WERI-Rb-1 (cell line): ENCODE measurements at places on chromosomes 12 and 14.

GRCh38 chr12:58489394-58489793, 430.9 kb downstream of the LRIG3 start:
- no peak for DNase-seq

- DNase-seq = no peak
Observed at GRCh38 chr12:1474041-1474573, 120.3 kb downstream of the FBXL14 start.

DNA sequence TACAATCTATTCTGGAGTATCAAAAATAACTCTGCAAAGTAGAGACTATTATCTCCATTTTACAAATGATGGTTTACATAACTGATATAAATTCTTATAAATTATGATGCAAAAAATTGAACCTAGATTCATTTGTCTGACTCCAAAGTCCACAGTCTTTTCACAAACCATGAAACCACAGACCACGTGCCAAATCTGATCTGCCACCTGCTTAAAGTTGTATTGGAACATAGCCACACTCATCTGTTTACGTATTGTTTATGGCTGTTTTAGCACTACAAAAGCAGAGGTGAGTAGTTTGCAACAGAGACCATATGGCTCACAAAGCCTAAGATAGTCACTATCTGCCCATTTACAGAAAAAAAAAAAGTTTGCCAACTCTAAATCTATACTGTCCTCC, 105.3 kb downstream of the KCNH5 start:
- no peak for DNase-seq

DNA sequence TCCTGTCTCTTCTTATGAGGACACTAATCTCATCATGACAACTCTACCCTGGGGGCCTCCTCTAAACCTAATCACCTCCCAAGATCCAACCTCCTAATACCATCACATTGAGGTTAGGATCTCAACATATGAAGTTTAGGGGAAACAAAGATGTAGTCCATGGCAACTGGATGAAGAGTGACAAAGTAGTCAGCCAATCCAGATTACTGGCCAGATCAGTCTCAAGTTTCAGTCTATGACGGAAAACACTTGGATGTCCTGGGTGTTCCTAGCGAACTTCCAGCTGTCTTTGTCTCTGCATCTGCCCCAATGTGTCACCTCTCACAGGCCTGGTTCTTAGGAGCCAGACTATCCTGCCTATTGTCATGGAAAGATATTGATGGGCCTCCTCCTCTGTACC, 630.8 kb downstream of the AACS start:
- DNase-seq = no peak

DNA sequence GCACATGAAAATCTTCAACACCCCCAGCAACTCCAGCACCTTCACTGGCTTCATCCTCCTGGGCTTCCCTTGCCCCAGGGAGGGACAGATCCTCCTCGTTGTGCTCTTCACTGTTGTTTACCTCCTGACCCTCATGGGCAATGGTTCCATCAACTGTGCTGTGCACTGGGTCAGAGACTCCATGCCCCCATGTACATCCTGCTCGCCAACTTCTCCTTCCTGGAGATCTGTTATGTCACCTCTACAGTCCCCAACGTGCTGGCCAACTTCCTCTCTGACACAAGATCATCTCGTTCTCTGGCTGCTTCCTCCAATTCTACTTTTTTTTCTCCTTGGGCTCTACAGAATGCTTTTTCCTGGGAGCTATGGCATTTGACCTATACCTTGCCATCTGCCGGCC, 11.5 kb upstream of the OR11G2 start:
- DNase-seq = no peak

GRCh38 chr12:123036466-123037285, 56.2 kb downstream of the ARL6IP4 start:
- DNase-seq = no peak

DNA sequence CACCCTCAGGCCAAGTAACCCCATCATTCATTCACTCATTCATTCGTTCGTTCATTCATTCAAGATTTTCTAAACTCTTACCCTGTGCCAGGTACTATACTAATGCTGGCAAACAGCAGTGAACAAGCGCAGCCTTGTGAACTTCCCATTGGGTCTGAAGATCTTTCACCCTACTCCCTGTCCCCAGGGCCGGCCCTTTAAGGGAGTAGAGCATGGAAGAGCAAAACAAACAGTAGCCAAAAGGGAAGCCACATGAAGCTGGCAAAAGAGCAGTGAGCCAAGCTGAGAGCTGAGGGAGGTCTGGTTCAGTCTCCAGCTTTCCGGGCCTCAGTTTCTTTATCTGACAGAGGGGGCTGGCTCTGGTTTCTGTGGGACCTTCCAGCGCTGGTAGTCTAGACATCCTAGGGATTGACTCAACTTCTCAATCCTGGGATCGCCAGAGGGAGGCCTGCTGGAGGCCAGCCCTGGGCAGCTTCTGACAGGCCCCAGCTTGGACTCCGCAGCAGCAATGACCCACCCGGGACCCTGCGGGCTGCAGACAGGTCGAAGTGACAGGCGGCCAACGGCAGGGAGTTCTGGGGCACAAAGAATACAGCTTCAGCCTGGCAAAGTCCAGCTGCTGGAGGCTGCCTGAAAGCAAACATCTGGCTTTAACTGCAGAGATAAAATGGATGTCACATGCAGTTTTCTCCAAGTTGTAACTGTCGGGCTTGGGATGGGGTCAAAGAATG, 27.1 kb downstream of the ACTN1 start:
- no peak for DNase-seq

- DNase-seq = no peak
Observed at GRCh38 chr14:95040708-95041476, 116.4 kb downstream of the DICER1 start.

DNA sequence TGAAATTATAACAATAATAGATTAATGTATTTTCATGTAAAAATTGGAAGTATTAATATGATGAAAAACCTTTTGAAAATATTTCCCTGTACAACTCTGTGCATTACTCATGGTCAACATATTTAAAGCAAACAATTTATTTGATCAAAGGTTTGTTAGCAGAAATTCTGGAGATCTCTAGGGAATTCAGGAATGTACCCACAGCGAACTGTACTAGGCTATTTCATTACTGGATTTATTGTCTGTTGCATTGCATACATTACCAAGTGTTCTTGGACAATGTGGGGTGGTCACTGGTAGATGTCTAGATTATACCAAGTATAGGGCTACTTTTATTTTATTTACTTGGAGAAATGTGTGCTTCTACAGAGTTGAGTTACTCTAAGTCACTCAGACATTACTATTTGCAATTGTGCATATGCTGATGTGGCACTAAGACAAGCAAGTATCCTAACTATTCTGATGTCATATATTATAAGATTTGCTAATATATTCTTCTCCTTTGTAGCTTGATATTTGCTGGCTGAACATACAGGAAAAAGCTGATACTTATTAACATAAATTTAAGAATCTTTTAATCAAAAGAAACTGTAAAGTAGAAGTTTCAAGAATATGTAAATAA, 323.3 kb downstream of the CCER1 start:
- DNase-seq = no peak

GRCh38 chr14:34184126-34184525, 233.3 kb upstream of the EGLN3 start:
- no peak for DNase-seq

DNA sequence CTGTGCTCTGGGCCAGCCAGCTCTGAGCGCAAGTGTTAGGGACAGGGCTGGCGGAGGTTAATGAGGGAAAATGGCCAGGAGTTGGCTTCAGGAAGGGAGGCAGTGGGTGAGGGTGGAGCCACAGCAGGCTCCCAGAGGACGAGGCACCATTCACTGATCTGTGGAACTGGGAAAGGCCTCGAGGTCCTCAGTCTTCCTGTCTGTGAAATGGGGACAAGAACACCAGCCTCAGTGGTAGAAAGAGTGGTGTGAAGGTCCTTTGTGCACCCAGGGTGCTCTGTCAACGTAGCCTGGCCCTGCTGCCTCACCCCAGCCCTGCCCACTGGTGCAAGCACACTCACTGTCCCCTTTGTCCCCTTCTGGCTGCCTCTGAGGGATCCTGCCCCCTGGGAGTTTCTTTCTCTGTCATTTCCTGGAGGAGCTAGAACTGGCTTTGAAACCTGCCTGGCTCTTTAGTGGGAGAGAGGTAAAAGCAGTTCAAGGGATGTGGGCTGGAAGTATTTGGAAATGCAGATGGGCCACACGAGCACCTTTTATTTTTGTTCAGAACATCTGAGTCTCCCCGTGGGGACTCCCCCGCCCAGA, 25.0 kb downstream of the SYNDIG1L start:
- DNase-seq = no peak

DNA sequence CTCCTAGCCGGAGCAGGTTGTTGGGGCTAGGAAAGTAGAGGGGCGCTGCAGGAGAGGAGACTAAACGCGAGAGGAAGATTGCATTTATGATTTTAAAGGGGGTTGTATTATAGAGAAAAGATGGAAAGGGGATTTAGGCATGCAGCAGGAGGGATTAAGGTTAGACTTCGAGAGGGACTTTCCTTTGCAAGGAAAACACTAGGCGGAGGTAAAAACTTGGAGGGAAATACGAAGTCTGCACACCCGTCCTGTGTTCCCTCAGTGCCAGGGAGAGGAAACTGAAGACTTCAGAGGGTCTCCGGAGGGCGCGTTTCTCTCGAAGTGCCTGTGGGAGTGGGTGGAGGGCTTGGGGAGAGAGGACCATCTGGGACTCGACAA, 420 bp upstream of the PPP1R1A start:
- DNase-seq = no peak

DNA sequence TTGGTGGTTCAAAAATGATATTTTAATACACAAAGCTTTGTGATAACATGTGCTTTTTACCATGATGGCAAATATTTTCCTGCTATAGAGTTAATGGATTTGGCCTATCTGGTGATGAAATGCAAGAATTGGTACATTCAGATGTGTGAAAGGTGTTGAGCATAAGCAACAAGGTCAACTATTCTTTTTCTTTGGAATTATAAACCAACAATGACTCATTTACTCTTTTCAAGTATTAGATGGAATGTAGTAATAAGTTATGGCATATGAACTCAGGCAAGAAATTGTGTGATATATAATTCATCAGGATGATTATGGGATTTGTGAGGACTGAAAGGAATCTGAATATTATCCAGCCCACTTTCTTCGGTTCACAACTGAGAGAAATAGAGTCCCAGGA, 471.4 kb downstream of the ETNK1 start:
- DNase-seq = no peak

- DNase-seq = no peak
Observed at GRCh38 chr12:26822026-26822425, 11.0 kb downstream of the ITPR2 start.
